ENCODE measurements at places on chromosomes 2 and 18. TPM values are rescaled to one million over a fixed set of nuclear protein-coding genes. Genes with fewer than 3 reads are reported as not detected.
A peak's percentile ranks its signal among the peaks of the same experiment; 100 is the strongest.

Gene ANKRD30BL
- total RNA-seq, result not detected

Gene SERPINB3
- total RNA-seq, result not detected

Gene GAREM1
- total RNA-seq, result not detected

Gene CENPA
- 55.2 TPM for total RNA-seq

DNA sequence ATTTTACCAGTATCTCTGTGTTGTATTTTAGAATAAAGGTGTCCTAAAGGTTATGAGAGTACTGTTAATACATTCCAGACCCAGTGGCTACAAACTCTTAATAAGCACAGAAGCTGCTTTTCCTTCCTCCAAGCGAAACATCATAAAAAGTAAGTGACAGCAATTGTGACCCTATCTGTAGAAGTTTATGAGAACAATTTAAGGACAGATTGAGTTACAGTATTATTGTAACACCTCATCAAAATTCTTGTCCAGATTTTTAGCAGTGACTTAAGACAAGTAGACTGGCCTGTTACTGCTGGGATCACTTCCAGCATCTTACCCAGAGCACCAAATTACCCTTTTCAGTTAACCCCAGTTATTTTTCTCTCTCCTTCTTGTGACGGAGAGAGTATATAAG is 154.6 kb downstream of the ERBB4 start:
- no peak overlapping the region for H3K4me3 ChIP-seq
- no peak overlapping the region for H3K27ac ChIP-seq
- no peaks in the 10 kb centered on the region for H3K4me1 ChIP-seq
- no peaks in the 10 kb centered on the region for H3K36me3 ChIP-seq

DNA sequence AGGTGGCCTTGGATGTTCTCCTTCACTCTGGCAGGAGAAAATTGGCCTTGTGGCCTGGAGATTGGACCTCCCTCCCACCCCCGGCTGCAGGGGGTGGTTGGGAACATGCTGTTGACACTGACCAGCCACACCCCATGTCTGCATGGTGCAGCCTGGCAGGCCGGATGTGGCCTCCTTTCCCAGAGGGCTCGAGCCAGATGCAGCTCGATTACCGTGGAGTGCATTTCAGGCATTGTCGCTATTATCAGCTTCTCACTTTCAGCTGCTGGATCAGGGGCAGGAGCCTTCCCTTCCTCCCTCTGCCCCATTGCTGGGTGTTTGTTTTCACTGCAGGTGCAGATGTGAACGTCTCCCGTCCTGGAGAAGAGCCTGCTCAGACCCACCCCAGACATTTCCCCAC is 211.0 kb upstream of the SIX2 start:
- no peaks in the 10 kb centered on the region for H3K4me1 ChIP-seq
- DNase-seq, result no peak
- peaks cover 19% of the 10 kb centered on the region for H3K27me3 ChIP-seq
- H3K27ac ChIP-seq, result no peak overlapping the region
- H3K4me3 ChIP-seq, result no peak overlapping the region

DNA sequence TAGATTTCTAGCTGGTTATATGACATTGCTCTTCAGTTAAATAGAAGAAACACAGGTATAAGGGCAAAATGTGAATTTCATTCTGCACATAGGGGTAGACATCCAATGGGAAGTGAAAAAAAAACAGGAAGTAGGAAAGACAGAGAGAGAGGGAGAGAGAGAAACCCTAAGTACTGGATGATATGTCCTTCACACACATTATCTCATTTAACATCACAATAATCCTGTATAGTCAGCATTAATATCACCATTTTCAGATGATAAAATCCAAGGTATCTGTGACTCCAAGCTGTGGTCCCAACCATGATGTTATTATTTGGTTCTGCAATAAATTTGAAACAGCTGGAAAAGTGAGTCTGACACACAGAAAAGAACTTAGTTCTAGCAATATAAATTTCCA is 759.9 kb downstream of the SATB2 start:
- no peak for DNase-seq
- H3K27ac ChIP-seq, result no peak overlapping the region
- H3K4me3 ChIP-seq, result no peak overlapping the region

- no peak for DNase-seq
- H3K36me3 ChIP-seq, result no peaks in the 10 kb centered on the region
- H3K27me3 ChIP-seq, result peaks cover 21% of the 10 kb centered on the region
- H3K4me3 ChIP-seq, result no peak overlapping the region
- H3K4me1 ChIP-seq, result peaks cover 8% of the 10 kb centered on the region
- no peak overlapping the region for H3K27ac ChIP-seq
Measured at GRCh38 chr18:59952283-59953007, 52.6 kb downstream of the PMAIP1 start.

- H3K4me1 ChIP-seq, result peaks cover 21% of the 10 kb centered on the region
- H3K36me3 ChIP-seq, result peaks cover 3% of the 10 kb centered on the region
- DNase-seq, result no peak
- no peak overlapping the region for H3K4me3 ChIP-seq
- no peak overlapping the region for H3K27ac ChIP-seq
Measured at GRCh38 chr2:24509425-24509824, 18.4 kb downstream of the NCOA1 start.

DNA sequence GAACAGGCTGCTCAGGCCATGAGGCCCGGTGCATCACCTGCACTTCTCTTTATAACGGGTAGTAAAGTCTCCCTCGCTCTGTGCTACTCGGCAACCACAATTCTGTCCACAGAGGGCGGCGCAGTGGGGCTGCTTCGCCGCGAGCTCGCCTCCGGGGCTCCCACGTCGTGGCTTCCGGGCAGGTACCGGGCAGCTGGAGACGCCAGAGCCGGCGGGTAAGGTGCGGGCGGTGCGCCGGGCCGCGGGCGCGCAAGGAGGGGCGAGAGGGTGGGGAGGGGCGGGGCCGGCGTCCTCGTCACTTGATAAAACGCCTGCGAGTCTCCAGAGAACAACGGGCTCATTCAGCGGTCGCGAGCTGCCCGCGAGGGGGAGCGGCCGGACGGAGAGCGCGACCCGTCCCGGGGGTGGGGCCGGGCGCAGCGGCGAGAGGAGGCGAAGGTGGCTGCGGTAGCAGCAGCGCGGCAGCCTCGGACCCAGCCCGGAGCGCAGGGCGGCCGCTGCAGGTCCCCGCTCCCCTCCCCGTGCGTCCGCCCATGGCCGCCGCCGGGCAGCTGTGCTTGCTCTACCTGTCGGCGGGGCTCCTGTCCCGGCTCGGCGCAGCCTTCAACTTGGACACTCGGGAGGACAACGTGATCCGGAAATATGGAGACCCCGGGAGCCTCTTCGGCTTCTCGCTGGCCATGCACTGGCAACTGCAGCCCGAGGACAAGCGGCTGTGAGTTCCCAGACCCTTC is at the start of gene ITGA6:
Gene ITGA6 (plus strand): TSS at position 331 of the 734 bp plus-strand sequence.
- H3K36me3 ChIP-seq, result no peaks in the 10 kb centered on the region
- H3K27ac ChIP-seq, result peak within 1 kb of the TSS; percentile 53
- H3K4me3 ChIP-seq, result peak within 1 kb of the TSS; percentile 78
- peak; percentile 79 for DNase-seq
- H3K27me3 ChIP-seq, result peaks cover 53% of the 10 kb centered on the region

DNA sequence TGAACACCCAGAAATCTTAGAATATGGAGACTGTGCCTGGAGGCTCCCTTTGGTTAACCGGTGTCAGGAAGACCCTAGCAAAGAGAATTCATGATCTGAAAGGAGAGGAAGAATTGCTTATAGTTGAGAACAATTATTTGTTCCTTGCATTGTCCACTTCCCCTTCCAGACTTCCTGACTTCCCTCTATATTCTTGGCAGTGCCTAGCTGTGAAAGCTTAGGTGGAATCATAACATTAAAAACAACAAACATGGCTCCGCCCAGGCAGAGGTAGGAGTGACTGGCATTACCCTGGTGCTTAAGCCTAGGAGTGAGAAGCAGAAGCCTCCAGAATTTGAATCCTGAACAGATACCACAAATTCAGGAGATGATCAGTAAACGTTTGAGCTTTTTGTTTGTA is 1.9 kb downstream of the TTL start:
- peak overlapping the region; percentile 96 for H3K4me3 ChIP-seq
- H3K36me3 ChIP-seq, result peaks cover 28% of the 10 kb centered on the region
- H3K27ac ChIP-seq, result no peak overlapping the region
- H3K27me3 ChIP-seq, result peaks cover 2% of the 10 kb centered on the region
- peaks cover 24% of the 10 kb centered on the region for H3K4me1 ChIP-seq

- H3K4me1 ChIP-seq, result no peaks in the 10 kb centered on the region
- H3K27me3 ChIP-seq, result peaks cover 28% of the 10 kb centered on the region
Measured at GRCh38 chr2:118322406-118322805, 234.1 kb downstream of the INSIG2 start.

- no peaks in the 10 kb centered on the region for H3K36me3 ChIP-seq
- DNase-seq, result no peak
- no peak overlapping the region for H3K27ac ChIP-seq
Measured at GRCh38 chr2:180905461-180905860, 74.9 kb upstream of the UBE2E3 start.

- peaks cover 38% of the 10 kb centered on the region for H3K4me1 ChIP-seq
- H3K27me3 ChIP-seq, result no peaks in the 10 kb centered on the region
- no peak for DNase-seq
Measured at GRCh38 chr2:168430431-168430830, 25.6 kb upstream of the CERS6 start.

- no peak overlapping the region for H3K4me3 ChIP-seq
- peaks cover 4% of the 10 kb centered on the region for H3K27me3 ChIP-seq
- H3K4me1 ChIP-seq, result no peaks in the 10 kb centered on the region
- H3K27ac ChIP-seq, result no peak overlapping the region
- no peak for DNase-seq
Measured at GRCh38 chr2:120434492-120435308, 88.8 kb downstream of the INHBB start.

DNA sequence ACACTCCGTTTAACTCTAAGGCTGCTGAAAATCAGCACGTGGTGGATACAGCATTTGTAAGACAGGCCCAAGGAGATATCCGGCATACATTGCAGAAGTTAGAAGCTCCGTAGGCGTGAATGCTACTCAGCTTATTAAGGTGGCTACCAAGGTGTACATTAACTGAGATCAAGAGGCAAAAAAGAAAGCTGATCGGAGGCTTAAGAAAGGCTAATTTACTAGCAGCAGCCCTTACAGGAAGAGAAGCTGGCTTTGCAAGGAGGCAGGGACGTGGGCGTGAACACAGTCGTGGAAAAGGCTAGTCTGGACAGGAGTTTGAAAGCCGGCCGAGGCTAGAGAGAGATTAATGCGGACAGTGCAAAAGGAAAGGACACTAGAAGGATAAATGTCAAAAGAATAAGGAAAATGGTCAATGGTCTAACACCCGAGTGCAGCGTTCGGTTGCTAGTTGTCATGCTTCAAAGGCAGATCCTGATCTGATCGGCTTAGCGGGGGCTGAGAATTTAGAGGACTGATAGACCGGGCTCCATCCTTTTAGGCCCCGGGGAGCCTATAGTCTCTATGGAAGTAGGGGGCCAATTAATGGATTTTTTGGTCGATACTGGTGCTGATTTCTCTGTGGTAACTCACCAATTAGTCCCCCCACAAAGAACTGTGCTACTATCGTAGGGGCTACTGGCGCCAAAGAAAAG is 45.6 kb upstream of the SELENOI start:
- DNase-seq, result no peak
- no peaks in the 10 kb centered on the region for H3K27me3 ChIP-seq
- H3K36me3 ChIP-seq, result no peaks in the 10 kb centered on the region
- no peak overlapping the region for H3K4me3 ChIP-seq
- no peaks in the 10 kb centered on the region for H3K4me1 ChIP-seq

GRCh38 chr2:138421971-138422335 is 79.6 kb upstream of the SPOPL start:
- H3K36me3 ChIP-seq, result no peaks in the 10 kb centered on the region
- no peak overlapping the region for H3K27ac ChIP-seq
- no peak overlapping the region for H3K4me3 ChIP-seq
- no peaks in the 10 kb centered on the region for H3K4me1 ChIP-seq
- H3K27me3 ChIP-seq, result no peaks in the 10 kb centered on the region
- no peak for DNase-seq

- no peak overlapping the region for H3K27ac ChIP-seq
- DNase-seq, result no peak
- H3K4me3 ChIP-seq, result no peak overlapping the region
- H3K4me1 ChIP-seq, result peaks cover 12% of the 10 kb centered on the region
Measured at GRCh38 chr2:159617100-159617499, 752 bp upstream of the BAZ2B start.

DNA sequence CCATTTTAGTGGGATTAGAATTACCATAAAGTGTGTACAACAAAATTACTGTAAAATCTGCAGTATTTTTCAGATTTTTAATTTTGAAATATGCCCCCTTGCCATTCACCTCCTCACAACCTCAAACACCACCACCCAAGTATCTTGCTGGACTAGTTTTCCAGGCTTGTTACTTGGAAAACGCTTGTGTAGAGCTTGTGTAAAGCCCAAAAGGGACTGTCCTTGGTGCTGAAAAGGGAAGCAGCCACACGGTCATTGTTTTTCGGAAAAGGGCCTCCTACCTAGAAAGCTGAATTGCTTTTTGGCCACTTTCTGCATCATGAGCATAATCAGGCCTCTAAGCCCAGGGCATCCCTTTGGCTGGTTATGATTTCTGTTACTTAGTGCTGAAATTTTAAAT is 563.4 kb downstream of the LRRTM4 start:
- no peaks in the 10 kb centered on the region for H3K27me3 ChIP-seq
- no peaks in the 10 kb centered on the region for H3K36me3 ChIP-seq
- no peak for DNase-seq
- no peak overlapping the region for H3K27ac ChIP-seq

DNA sequence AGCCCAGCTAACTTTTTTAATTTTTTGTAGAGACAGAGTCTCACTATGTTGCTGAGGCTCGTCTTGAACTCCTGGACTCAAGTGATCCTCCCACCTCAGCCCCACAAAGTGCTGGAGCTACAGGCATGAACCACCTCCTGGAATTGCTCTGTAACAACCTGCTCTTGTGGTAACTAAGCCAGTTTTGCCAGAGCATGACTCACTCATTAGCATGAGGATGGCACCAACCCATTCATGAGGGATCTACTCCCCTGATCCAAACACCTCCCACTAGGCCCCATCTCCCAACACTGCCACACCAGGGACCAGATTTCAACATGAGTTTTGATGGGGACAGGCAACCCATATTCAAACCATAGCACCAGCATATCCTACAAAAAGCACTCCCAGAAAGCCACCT is 348.9 kb upstream of the RAB12 start:
- no peaks in the 10 kb centered on the region for H3K36me3 ChIP-seq
- no peaks in the 10 kb centered on the region for H3K4me1 ChIP-seq
- H3K4me3 ChIP-seq, result no peak overlapping the region
- no peaks in the 10 kb centered on the region for H3K27me3 ChIP-seq
- H3K27ac ChIP-seq, result no peak overlapping the region
- DNase-seq, result no peak

All from activated CD8-positive, alpha-beta T cell treated with anti-CD3 and anti-CD28 coated beads, Interleukin-2, amount 10 ng/mL, durations not matched to agents 7 days and 5 days (primary cell).